ENCODE measurements at places on chromosomes 5 and 9. TPM values are rescaled to one million over a fixed set of nuclear protein-coding genes. Genes with fewer than 3 reads are reported as not detected.

NFIB gene
- 13.3 TPM for total RNA-seq

GZMA gene
- total RNA-seq: not detected

RANBP3L gene
- total RNA-seq: not detected

TSLP gene
- 0.59 TPM for total RNA-seq

PCDHB13 gene
- 1.5 TPM for total RNA-seq

ROR2 gene
- 2.7 TPM for total RNA-seq

URM1 gene
- 46.6 TPM for total RNA-seq

IL13 gene
- total RNA-seq: not detected

HTR4 gene
- not detected for total RNA-seq

DDX4 gene
- not detected for total RNA-seq

FRMD3 gene
- total RNA-seq: 0.55 TPM

PCDHGA2 gene
- 1.1 TPM for total RNA-seq

SMIM32 gene
- 0.13 TPM for total RNA-seq

INSL4 gene
- total RNA-seq: not detected

PCDHGA5 gene
- 1.1 TPM for total RNA-seq

PTPRD gene
- total RNA-seq: 32.5 TPM

CARD9 gene
- total RNA-seq: 5.6 TPM

SLC46A2 gene
- total RNA-seq: not detected

LRRC19 gene
- total RNA-seq: not detected

PRSS3 gene
- not detected for total RNA-seq

UNC5A gene
- 5.3 TPM for total RNA-seq

GABRG2 gene
- 0.98 TPM for total RNA-seq

NR5A1 gene
- total RNA-seq: 0.37 TPM

SNX24 gene
- total RNA-seq: 13.0 TPM

C5orf58 gene
- total RNA-seq: 1.4 TPM

SLCO6A1 gene
- 0.46 TPM for total RNA-seq
